ENCODE measurements at places on chromosomes 1 and 21. TPM values are rescaled to one million over a fixed set of nuclear protein-coding genes. Genes with fewer than 3 reads are reported as not detected.
A peak's percentile ranks its signal among the peaks of the same experiment; 100 is the strongest.

Gene TFAP2E
- total RNA-seq: 0.76 TPM

DNA sequence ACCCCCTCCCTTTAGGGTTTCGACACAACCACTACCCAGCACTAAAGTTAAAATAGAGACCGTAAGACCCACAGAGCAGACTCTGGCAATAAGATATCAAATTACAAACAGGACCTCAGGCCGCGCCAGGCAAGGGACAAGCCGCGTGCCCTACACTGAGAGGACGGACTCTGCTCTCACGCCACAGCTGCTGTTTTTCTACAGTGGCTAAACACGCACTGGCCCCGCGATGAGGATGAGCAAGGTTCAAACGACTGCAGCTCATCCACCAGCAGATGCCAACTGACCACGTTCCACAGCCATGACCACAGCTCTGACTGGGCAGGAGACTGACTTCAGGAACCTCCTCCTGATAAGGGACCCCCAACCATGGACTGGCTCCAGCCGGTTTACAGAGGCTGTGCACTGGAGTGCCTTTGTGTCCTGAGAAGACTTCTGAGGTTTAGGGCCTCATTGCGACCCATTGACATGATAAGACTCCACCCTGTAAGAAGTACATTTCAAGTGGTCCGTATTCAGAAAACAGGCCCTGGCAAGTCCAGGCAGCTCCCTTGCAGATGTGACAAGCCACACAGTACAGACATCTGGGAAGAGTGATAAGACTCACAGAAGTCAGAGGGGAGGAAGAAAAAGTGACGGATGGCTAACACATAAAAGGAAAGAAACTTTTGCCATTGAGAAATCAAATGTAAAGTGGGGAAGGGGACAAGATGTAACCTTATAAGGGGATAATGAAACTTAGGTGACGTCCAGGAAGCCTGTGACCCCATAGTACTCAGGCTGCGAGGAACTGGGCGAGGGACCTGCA lies 1.5 kb upstream of the KRTAP10-6 start:
- H3K27me3 ChIP-seq: peaks cover 5% of the 10 kb centered on the region
- DNase-seq: no peak
- H3K36me3 ChIP-seq: no peaks in the 10 kb centered on the region

DNA sequence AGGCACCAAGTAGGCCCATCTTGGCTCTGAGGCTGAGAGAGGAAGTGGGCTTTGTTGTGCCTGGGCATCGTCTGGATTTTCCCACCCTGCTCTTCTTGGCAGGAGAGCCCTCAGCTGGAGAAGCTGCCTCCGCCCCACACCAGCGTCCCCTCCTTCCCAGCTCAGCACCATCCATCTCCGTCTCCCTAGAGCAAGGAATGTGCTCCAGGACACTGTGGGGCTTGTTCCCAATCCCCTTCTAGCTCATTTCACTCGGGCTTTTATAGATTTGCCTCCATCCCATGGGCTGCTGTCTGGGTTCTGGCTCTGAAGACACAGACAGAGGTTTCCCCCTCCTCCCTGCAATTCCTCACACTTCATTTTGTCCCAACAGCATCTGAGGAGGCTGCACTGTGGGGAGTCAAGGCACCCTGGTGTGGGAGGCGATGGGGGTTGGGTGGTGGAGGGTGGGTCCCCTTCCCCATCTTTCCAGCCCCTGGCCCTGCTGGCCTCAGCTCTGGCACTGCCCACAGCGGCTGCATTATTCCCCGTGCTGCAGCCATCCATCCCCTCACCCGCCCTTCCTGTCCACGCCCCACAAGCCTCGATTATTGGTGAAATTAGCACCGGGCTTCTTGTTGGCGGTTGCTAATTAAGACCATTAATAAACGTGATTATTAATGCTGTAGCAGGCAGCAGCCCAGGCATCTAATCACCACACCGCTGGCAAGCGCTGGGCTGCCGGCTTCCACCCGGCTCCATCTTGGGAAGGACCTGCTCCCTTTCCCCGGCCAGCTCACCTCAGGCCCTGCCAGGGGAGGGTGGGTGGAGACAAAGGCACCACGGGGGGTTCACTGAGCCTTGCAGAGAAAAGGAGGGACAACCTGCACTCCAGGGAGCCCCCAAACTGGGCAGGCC lies 21.7 kb downstream of the RHBG start:
- H3K4me1 ChIP-seq: peaks cover 3% of the 10 kb centered on the region
- DNase-seq: no peak
- no peaks in the 10 kb centered on the region for H3K36me3 ChIP-seq
- no peak overlapping the region for H3K27ac ChIP-seq

GRCh38 chr1:29513357-29513756 lies 277.0 kb downstream of the PTPRU start:
- H3K27ac ChIP-seq: no peak overlapping the region
- no peaks in the 10 kb centered on the region for H3K4me1 ChIP-seq
- H3K27me3 ChIP-seq: peaks cover 8% of the 10 kb centered on the region
- no peak overlapping the region for H3K4me3 ChIP-seq

DNA sequence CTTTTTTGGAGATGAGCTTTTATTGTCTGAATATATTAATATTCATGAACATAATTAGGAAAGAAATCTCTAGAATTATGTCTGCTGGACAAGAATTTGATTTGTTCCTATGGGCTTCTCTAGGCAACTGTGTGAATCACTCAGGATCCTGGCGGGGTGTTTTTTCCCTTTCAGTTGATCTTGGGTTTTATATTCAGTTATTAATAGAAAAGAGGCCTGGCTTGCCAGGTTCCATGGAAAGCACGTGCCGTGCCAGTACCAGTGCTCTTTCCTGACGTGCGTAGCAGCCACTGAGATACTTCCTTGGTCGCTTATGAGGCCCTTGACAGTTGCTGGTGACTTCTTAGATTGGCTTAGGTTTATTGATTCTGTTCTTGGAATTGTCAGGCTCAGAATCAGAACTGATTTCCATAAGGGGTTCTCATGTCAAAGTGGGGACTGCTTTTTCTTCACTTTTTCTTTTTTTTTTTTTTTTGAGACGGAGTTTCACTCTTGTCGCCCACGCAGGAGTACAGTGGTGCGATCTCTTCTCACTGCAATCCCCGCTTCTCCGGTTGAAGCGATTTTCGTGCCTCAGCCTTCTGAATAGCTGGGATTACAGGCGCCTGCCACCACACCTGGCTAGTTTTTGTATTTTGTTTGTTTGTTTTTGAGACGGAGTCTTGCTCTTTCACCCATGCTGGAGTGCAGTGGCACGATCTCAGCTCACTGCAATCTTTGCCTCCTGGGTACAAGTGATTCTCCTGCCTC lies 48.7 kb upstream of the KIF1B start:
- no peak overlapping the region for H3K27ac ChIP-seq
- no peak for DNase-seq
- no peaks in the 10 kb centered on the region for H3K4me1 ChIP-seq

GRCh38 chr1:173175514-173176145 lies 31.5 kb downstream of the TNFSF4 start:
- no peak overlapping the region for H3K4me3 ChIP-seq
- no peak for DNase-seq
- no peaks in the 10 kb centered on the region for H3K27me3 ChIP-seq
- H3K36me3 ChIP-seq: peaks cover 24% of the 10 kb centered on the region
- no peaks in the 10 kb centered on the region for H3K4me1 ChIP-seq
- no peak overlapping the region for H3K27ac ChIP-seq

DNA sequence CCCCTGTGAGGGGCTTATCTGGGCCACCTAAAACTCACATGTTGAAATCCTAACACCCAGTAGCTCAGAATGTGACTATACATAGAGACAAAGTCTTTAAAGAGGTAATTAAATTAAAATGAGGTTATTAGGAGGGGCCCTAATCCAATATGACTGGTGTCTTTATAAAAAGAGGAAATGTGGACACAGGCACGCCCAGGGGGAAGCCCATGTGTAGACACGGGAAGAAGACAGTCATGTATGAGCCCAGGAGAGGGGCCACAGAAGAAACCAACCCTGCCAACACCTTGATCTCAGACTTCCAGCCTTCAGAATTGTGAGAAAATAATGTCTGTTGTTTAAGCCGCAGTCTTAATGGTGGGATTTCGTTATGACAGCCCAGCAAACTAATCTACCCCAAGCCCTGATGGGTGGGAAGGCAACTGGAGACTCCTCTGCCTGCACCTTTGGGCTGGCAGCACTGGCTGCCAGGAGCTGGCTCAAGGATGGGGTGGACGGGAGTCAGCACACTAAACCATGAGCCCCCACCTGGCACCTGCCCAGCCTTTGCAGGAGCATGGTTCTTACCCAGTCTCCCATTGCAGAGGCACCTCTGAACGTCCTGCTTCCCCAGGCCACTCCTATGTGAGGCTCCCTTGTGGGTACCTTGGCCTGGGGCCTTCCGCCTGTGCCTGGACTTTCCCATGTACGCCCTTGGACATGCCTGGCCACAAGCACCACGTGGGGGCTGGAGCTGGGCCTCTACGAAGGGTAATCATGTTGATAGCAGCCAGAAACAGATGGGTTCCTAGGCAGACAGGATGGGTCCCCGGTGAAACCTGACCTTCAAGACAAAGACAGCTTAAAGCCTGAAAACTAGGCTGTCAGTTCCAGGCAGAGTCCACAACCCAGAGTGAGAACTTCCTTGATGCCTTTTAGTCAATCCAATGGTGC lies 57.1 kb upstream of the DMRTB1 start:
- H3K27ac ChIP-seq: no peak overlapping the region
- no peaks in the 10 kb centered on the region for H3K36me3 ChIP-seq
- H3K4me1 ChIP-seq: no peaks in the 10 kb centered on the region
- DNase-seq: no peak

GRCh38 chr1:7868070-7868780 lies 15.4 kb upstream of the UTS2 start:
- no peaks in the 10 kb centered on the region for H3K36me3 ChIP-seq
- H3K27ac ChIP-seq: no peak overlapping the region
- DNase-seq: no peak
- H3K4me3 ChIP-seq: no peak overlapping the region
- no peaks in the 10 kb centered on the region for H3K4me1 ChIP-seq
- H3K27me3 ChIP-seq: no peaks in the 10 kb centered on the region

DNA sequence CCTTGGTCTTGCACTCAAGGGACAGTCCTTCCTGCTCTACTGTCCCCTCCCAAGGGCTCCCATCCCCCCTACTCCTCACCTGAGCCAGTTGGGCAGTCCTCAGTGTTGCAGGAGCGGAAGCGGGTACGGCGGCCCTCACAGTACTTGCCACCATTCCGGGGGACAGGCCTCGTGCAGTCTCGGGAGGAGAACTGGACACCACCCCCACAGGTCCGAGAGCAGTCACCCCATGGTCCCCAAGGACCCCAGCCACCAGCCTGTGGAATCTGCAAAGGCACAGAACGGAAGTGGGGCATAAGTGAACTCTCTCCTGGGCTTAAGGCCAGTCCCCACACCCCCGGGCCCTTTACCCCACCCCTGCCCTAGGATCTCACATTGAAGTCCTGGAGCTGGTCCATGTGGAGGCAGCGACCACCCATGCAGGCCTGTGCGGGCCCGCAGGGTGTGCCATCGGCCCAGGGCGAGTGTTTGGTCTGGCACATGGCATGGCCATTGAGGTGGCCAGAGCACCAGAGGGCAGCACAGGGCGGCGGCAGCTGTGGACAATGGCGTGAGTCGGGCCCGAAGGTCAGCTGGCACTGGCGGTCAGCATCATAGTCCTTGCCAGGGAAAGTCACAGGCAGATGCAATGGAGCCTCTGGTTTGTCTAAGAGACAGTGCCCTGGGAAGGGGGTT lies 5.2 kb downstream of the ADAMTS4 start:
- H3K27me3 ChIP-seq: no peaks in the 10 kb centered on the region
- H3K4me1 ChIP-seq: peaks cover 25% of the 10 kb centered on the region
- no peaks in the 10 kb centered on the region for H3K36me3 ChIP-seq
- H3K27ac ChIP-seq: peak overlapping the region; percentile 28
- H3K4me3 ChIP-seq: no peak overlapping the region

Gene SPATA21
- total RNA-seq: not detected

Gene ATAD3C
- total RNA-seq: 1.2 TPM

DNA sequence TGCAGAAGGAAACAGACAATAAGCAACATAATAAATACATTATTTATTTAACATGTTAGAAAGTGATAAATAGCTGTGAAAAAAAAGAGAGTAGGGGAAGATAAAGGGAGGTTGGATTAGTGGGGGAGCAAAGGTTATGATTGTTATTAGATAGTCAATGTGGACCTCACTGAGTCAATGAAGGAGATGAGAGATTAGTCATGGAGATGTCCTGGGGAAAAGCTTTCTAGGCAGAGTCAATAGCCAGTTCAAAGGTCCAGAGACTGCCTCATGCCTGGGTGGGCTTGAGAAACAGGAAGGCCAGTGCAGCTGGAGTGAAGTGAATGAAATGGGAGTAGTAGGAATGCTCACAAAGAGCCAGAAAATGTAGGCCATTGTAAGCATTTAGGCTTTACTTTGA lies 187.1 kb upstream of the CACYBP start:
- no peak for DNase-seq
- H3K36me3 ChIP-seq: peaks cover 7% of the 10 kb centered on the region
- H3K4me1 ChIP-seq: peaks cover 20% of the 10 kb centered on the region
- no peak overlapping the region for H3K4me3 ChIP-seq
- no peaks in the 10 kb centered on the region for H3K27me3 ChIP-seq

- DNase-seq: no peak
- H3K27me3 ChIP-seq: peaks cover 9% of the 10 kb centered on the region
- no peak overlapping the region for H3K27ac ChIP-seq
- no peak overlapping the region for H3K4me3 ChIP-seq
- H3K4me1 ChIP-seq: no peaks in the 10 kb centered on the region
- no peaks in the 10 kb centered on the region for H3K36me3 ChIP-seq
Measured at GRCh38 chr1:156668801-156669637, 8.2 kb downstream of the NES start.

GRCh38 chr1:108826081-108826635 lies 30.7 kb downstream of the AKNAD1 start:
- no peak overlapping the region for H3K4me3 ChIP-seq
- DNase-seq: no peak

DNA sequence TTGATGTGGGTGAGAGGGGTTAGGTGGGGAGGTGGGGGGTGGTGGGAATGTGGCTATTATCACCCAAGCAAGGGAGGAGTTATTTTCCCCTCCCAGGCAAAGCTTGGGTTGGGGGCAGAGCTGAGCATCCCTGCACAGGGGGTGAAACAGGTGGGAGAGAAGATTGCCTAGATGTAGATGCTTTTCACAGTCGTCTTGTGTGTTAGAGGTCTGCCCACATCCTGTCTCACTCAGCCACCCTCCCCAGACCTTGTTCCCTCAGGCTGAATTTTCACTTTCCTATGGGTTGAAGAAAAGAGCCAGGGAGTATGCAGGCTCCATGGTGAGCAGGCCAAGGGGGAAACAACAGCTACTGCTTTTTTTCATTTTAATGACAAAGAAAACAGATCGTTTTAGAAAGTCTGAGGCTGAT lies 223.5 kb downstream of the KIF26B start:
- no peak overlapping the region for H3K4me3 ChIP-seq
- no peak overlapping the region for H3K27ac ChIP-seq
- DNase-seq: no peak
- peaks cover 4% of the 10 kb centered on the region for H3K27me3 ChIP-seq
- H3K4me1 ChIP-seq: peaks cover 6% of the 10 kb centered on the region
- H3K36me3 ChIP-seq: no peaks in the 10 kb centered on the region

Gene KIF26B
- not detected for total RNA-seq

- no peaks in the 10 kb centered on the region for H3K27me3 ChIP-seq
- peaks cover 74% of the 10 kb centered on the region for H3K4me1 ChIP-seq
- peaks cover 19% of the 10 kb centered on the region for H3K36me3 ChIP-seq
- DNase-seq: no peak
- H3K27ac ChIP-seq: peak overlapping the region; percentile 68
Measured at GRCh38 chr1:235317168-235317567, 10.8 kb downstream of the ARID4B start.

GRCh38 chr1:148263128-148263905 lies 111.2 kb upstream of the NBPF11 start:
- H3K27me3 ChIP-seq: no peaks in the 10 kb centered on the region
- H3K4me3 ChIP-seq: peak overlapping the region; percentile 80
- H3K27ac ChIP-seq: peak overlapping the region; percentile 96
- peaks cover 19% of the 10 kb centered on the region for H3K4me1 ChIP-seq
- no peaks in the 10 kb centered on the region for H3K36me3 ChIP-seq

GRCh38 chr1:167509587-167509986 lies 8.7 kb downstream of the CD247 start:
- H3K4me1 ChIP-seq: peaks cover 84% of the 10 kb centered on the region
- H3K27me3 ChIP-seq: no peaks in the 10 kb centered on the region
- H3K4me3 ChIP-seq: peak overlapping the region; percentile 8

Gene SAMD11
- not detected for total RNA-seq

Gene S100B
- total RNA-seq: not detected

Data from activated CD4-positive, alpha-beta memory T cell treated with anti-CD3 and anti-CD28 coated beads for 36 hours (primary cell).